Activated CD8-positive, alpha-beta T cell treated with anti-CD3 and anti-CD28 coated beads, Interleukin-2, amount 10 ng/mL, durations not matched to agents 7 days and 5 days (primary cell): ENCODE measurements at places on chromosomes 1 and 21. TPM values are rescaled to one million over a fixed set of nuclear protein-coding genes. Genes with fewer than 3 reads are reported as not detected.

The KIF21B gene
- 158 TPM for total RNA-seq

The S100A1 gene
- total RNA-seq = not detected

The NOL9 gene
- 43.6 TPM for total RNA-seq

The AGT gene
- total RNA-seq = not detected

- no peak for DNase-seq
Observed at GRCh38 chr1:181107711-181108110, 19.2 kb downstream of the IER5 start.

GRCh38 chr1:152981146-152981871 is 2.6 kb upstream of the SPRR1A start:
- DNase-seq = no peak

GRCh38 chr1:50474859-50475809 is 51.9 kb upstream of the DMRTA2 start:
- no peak for DNase-seq

DNA sequence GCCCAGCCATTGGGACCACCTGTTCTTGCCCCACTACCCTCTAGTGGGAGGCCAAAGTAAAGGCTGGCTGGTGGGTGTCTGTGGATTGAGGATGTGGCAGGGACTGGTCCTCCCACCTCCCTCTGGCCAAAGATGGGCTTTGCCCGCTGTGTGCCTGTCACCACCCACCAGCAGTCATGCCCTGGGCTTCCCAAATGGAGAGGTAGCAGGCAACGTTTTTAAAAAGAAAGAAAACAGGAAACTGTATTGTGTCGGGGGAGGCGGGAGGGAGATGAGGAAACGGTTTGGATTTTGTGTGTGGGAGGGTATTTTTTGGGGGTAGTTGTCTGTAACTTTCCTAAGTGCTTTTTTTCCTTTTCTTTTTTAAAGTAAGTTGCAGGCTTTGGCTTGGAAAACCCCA is 30.1 kb downstream of the SZRD1 start:
- no peak for DNase-seq

DNA sequence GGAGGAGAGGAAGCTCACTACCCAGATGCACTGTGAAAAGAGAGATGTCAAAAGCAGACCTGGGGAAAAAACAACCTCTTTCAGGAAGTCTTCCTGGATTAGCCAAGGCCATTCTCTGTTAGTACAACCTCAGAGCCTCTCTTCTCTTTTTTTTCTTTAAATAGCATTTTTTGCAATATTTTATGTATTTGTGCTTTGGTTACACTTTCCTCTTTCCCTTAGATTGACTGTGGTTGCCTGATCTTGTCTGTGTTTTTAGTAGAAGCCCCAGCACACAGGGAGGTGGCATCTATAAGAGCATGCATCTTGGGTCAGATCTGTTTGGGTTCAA is 18.8 kb downstream of the SLC26A9 start:
- DNase-seq = no peak

GRCh38 chr21:35711213-35711612 is 349.1 kb downstream of the SETD4 start:
- no peak for DNase-seq

GRCh38 chr1:163709636-163710035 is 387.9 kb downstream of the NUF2 start:
- no peak for DNase-seq
